ENCODE measurements at places on chromosomes 4 and X.

- no peak for DNase-seq
These were observed 125.5 kb upstream of the GIMD1 start for GRCh38 chr4:106494066-106494465.

- DNase-seq: no peak
These were observed 634.1 kb downstream of the RPA4 start for GRCh38 chrX:97517763-97518162.

- DNase-seq: no peak
These were observed 330.5 kb downstream of the RAPGEF2 start for GRCh38 chr4:159433337-159433736.

DNA sequence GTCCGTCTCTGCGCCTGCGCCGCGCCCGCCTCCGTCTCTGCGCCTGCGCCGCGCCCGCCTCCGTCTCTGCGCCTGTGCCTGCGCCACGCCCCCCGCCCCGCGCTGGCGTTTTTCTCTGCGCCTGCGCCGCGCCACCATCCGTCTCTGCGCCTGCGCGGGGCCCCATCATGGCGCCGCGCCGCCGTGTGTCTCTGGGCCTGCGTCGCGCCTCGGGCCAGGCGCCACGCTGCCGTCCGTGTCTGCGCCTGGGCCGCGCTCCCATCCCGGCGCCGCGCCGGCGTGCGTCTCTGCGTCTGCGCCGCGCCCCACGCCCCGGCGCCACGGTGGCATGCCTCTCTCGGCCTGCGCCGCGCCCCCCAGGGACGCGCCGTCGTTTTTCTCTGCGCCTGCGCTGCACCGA lies 51.8 kb upstream of the DUX4 start:
- DNase-seq: no peak

GRCh38 chrX:134761788-134762187 lies 103.5 kb upstream of the PLAC1 start:
- DNase-seq: no peak

- no peak for DNase-seq
These were observed 166.5 kb downstream of the SCFD2 start for GRCh38 chr4:53199356-53199755.

DNA sequence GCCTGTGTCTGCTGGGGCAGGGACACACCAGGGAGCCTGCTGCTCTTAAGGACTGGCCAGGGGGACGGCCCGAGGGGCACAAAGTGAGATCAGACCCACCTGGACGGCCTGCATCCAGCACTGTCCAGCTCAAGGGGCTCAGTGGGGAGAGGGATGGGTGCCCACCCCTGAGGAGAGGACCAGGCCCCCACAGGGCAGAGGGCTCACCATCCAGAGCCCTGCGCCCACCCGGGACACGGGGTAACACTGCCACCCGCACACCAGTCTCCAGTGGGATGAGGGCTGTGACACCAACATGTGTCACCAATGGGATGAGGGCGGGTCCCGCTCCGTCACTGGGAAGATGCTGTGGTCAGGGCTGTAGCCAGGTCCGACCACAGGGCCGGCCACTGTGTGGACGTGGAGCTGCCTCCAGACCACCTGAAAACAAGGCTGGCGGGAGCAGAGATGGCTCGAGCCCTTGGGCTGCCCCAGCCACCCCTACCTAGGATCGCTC lies 13.2 kb downstream of the DGKQ start:
- DNase-seq: no peak

GRCh38 chr4:135256111-135256510 lies 1054.5 kb upstream of the PABPC4L start:
- no peak for DNase-seq

- no peak for DNase-seq
These were observed 39.5 kb downstream of the PCDH10 start for GRCh38 chr4:133188433-133189146.

DNA sequence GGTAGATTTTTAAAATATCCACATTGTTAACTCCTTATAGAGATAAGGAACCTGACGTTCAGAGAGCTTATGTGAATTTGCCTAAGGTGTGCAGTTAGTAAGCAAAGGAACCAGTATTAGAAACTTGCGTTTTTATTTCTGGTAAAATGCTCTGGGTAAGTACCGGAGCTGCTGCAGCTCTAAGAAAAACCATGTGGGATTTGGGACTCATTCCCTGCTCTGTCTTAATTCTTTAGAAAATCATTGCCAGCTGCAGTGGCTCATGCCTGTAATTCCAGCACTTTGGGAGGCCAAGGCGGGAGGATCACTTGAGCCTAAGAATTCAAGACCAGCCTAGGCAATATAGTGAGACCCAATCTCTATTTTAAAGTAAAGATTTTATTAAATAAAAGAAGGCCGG lies 5.8 kb downstream of the CCKAR start:
- DNase-seq: no peak
